ENCODE measurements at places on chromosomes 5 and 9. TPM values are rescaled to one million over a fixed set of nuclear protein-coding genes. Genes with fewer than 3 reads are reported as not detected.

MEGF10 gene
- 1.1 TPM for polyA plus RNA-seq

LVRN gene
- polyA plus RNA-seq: 0.02 TPM

HAND1 gene
- polyA plus RNA-seq: 2.6 TPM

CPLANE1 gene
- 3.6 TPM for polyA plus RNA-seq

MEF2C gene
- polyA plus RNA-seq: 0.93 TPM

PCDHA13 gene
- not detected for polyA plus RNA-seq

CNTFR gene
- polyA plus RNA-seq: 1.8 TPM

PCYOX1L gene
- polyA plus RNA-seq: 17.5 TPM

FUT7 gene
- not detected for polyA plus RNA-seq

All from SK-N-SH (cell line).